ENCODE measurements at places on chromosomes 3 and 15. TPM values are rescaled to one million over a fixed set of nuclear protein-coding genes. Genes with fewer than 3 reads are reported as not detected.

DNA sequence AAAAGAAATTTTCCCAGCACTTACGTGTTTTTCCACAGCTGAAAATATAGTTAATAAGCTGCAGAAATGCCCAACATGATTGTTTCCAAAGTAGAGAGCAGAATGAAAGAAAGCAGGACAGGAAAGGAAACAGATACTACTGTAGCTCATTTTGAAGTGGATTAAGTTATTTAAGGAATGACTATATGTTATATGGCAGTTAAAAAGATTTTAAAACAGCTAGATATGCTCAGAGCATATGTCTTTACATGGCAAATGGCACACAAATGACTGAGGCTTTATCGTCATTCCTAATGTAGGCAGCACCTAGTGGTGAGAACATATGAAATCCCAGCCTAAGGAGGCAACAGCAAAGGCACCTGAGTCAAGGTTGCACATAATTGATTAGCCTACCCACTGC is 106.6 kb upstream of the SEMA6D start:
- DNase-seq, result no peak

The ANKUB1 gene
- not detected for total RNA-seq

DNA sequence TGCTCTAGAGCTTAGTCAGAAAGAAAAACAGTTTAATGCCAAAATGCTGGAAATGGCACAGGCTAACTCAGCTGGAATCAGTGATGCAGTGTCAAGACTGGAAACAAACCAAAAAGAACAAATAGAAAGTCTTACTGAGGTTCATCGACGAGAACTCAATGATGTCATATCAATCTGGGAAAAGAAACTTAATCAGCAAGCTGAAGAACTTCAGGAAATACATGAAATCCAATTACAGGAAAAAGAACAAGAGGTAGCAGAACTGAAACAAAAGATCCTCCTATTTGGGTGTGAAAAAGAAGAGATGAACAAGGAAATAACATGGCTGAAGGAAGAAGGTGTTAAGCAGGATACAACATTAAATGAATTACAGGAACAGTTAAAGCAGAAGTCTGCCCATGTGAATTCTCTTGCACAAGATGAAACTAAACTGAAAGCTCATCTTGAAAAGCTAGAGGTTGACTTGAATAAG is 150.5 kb upstream of the LRRFIP2 start:
- no peak for DNase-seq

DNA sequence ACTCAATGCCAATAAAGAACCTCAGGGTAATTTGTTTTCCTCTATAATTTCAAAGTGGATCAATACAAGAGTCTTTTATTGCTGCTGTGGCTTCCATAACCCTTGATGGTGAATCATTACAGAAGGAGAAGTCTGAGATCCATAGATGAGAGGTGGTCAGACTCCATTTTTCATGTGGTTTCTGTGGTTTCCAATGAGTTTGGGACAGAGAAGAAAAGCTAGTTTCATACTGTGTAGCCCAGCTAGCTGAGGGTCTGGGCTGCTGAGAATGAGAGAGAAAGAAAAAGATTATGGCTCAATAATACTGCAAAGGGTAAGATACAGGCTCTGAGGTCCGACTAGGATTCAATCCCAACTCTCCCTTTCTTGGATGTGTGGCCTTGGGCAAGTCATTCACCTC is 180.6 kb upstream of the LRRN1 start:
- no peak for DNase-seq

The RHCG gene
- not detected for total RNA-seq

The HESX1 gene
- total RNA-seq, result 0.17 TPM

The SERPINI1 gene
- total RNA-seq, result 1.2 TPM

DNA sequence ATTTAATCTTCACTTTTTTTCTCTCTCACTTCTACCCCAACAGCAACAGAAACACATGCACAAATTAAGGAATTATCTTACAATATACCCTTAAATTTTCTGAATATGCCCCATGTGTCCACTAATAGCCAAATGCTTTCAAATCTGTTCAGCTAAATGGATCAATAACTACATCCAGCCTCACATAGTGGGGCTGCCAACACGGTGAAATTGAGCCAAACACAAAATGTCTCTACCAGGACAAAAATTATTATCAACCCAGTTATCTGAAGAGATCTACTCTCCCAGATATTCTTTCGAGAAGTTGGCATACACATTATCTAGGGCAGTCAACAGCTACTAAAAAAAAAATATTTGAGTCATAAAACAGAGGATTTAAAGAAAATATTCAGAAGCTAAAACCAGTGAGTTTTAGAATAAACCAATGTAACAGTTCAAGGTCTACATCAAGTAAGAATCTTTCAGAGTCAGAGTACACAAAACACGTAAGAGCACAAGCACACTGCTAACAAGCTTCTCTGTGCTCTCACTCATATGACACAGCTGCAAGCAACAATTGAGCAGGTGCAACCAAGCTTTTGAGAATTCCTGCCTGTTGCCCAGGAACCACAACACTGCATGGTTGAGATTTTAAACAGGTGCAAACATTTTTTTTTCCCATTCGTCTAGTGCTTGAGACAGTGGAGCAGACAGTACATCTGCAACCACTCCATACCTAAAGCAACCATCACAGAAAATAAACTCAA is 247.7 kb downstream of the ZBTB20 start:
- peak; percentile 99 for DNase-seq
